ENCODE measurements at places on chromosomes 13 and 19.
A peak's percentile ranks its signal among the peaks of the same experiment; 100 is the strongest.

DNA sequence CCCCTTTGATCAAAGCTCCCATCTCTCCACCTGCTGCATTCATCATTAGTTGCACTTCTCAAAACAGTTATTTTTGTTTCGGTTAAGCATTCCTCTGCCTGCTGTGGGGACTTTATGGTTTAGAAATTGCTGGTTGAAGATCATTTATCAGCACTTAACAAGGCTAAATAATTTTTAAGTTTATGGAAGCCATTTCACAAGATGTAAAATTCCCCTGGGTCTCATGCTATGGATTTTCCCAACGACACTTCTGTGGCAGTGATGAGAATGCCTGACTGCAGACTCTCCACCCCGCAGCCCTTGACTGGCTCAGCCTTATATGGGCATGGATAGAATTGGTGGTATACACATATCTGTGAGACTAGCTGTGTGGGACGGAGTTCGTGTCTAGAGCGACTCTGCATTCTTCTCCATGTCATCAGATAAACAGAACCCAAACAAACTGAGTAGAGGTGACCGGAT is 52.8 kb downstream of the COL4A2 start:
- DNase-seq: no peak

DNA sequence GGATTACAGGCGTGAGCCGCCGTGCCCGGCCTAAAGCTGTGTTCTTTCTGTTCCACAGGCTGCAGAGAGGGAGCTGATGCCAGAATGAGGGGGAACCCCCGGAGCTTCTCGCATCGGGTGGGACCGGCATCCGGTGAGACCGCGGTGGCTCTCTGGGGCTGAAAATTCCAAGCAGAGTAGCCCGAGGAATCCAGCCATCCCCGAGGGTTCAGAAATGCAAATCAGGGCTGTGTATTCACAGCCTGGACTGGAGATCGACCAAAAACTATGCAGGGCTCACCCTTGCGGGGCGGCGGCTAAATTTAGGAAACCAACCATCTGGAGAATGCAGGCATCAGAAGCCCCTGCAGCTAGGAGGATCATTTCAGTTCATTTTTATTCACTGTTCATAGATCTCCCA is 99.2 kb downstream of the GNG7 start:
- peak; percentile 77 for DNase-seq

GRCh38 chr19:32359581-32359980 is 14.2 kb downstream of the ZNF507 start:
- no peak for DNase-seq

DNA sequence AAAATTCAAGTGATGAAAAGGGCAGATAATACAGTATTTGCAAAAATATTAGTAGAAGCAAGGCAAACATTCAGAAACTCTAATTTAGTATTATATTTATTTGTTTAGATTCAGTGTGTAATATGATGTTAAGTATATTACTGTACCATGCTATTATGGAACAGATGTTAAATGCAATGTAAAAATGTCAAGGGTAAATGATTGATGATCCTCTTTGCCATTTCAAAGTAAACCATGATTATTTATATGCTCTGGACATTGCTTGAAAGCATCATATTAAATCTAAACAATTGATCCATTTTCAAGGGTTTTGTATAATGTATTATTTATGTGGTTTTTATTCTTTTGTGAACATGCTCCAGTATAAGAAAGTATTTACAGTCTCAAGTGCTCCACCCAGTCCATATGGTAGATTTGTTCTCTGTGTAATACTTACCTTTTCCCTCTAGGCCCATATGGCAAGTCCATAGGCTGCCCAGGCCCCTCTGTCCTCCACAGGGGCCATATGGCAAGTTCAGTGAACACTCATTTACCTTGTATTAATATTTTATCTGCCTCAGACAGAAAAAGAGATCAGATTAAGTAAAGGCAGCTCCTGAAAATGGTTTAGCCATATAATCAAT is 353.5 kb downstream of the DACH1 start:
- DNase-seq: no peak

DNA sequence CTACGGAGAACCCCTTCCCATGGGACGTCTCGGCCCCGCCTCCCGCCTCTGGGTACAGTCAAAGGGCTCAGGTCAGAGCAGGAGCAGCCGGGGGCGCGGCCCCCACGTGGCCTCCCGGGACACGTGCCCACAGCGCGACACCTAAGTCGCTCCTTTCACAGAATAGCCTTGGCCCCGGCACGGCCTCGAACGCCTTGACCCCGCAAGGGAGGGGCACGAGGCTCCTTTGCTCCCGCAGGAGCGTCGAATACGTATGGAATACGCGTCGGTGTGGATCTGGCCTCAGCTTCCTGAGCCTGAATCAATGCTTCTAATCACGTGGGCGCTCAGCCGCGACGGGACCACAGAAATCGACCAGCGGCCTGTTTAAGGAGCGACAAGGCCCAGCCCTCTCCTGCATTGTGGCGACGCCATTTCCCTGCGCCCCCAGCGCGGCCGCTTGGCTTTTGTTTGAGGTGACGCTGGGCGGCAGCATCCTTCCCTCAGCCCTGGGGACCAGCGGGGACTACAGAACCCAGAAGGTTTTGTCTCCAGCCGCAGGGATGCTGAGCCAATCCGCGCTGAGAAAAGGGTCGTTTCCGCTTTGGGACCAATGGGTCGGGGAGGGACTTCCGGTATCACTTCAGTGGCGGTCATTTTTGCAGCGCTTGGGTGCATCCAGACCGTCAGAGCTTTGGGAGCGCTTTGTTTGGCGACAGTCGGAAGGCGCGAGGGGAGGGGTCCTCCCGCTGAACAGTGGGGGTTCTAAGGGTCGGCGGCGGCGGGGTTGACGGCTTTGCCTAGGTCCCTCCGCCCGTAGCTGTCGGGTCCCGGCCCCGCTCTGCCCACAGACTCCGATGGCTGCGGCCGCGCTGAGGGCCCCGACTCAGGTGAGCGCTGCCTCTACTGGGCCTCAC is at the start of gene ZIK1:
TSS of gene ZIK1 (plus strand) at position 625 of the 896 bp plus-strand sequence. CDS start at position 837, 212 bp downstream.
- DNase-seq: peak; percentile 91

DNA sequence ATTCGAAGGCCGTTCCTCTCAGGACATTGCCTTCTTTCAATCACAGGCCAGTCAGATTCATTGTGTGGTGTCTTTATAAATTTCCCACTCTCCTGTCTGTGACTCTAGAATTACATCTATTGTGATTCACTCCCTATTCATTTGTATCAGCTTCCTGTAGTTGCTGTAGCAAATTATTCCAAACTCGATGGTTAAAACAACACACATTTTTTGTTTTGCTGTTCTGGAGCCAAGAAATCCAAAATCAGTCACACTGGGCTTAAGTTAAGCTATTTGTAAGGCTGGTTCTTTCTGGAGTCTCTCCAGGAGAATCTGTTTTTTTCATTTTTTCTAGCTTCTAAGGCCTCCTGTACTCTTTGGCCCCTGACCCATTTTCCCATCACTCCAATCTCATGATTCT is 1487.0 kb upstream of the SLC10A2 start:
- DNase-seq: no peak

All from sciatic nerve (tissue), 2 donors.